CD4-positive, alpha-beta T cell treated with Interleukin-10 for 1 hour (primary cell): ENCODE measurements at places on chromosomes 3 and 15.
A peak's percentile ranks its signal among the peaks of the same experiment; 100 is the strongest.

- DNase-seq: no peak
Measured at GRCh38 chr3:153617463-153617862, 455.4 kb downstream of the RAP2B start.

GRCh38 chr3:171874251-171874681 lies 31.1 kb downstream of the TMEM212 start:
- DNase-seq: no peak

GRCh38 chr3:14725013-14725412 lies 50.1 kb downstream of the C3orf20 start:
- no peak for DNase-seq

DNA sequence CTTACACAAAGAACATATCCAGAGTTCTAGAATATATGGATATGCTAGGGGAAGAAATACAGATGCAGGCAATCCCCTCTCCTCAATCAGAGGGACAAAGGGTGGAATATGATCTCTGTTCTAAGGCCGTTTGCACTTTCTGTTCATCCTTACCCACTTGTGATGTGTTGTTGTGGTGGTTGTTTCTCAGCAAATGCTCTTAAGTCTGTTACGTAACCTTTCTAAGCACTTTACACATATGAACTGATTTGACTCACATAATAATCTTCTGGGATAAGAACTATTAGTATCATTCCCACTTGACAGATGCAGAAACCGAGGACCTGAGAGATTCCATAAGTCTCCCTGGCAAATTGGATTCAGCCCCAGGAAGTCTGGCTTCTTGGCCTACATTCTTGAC lies 40.5 kb downstream of the NGRN start:
- no peak for DNase-seq

DNA sequence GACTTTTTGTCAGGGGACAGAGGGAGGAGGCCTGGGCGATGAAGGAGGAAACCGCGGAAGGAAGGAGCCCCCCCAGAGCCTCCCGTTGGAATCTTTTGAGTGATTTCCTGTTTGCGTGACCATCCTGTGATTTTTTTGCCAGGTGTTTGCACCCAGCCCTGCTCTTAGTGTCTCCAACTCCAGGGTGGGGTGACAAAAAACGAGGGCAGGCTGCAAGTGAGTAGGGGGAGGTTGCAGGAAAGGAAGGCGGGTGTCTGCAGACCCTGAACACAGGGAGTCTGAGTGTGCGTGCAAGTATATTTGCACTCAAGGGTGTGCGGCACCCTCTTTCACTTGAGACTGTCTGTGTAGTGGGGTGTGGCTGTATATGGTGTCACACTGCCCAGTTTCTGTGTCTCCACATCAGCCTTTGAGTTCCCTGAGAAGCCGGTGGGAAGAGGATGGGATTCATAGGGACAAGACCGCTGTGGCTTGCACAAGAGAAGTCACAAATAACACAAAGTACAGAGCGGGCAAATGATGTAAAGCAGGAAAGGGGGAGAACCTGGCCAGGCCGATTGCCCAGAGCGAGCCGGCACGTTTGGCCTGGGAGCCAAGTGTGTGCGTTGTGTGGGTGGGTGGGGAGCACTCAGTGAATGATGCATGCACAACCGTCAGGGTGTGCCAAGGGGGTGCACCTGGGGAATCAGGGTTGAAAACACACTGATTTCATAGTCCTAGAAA lies 6.6 kb downstream of the ISLR2 start:
- DNase-seq: no peak

GRCh38 chr15:85318048-85318731 lies 62.2 kb upstream of the AKAP13 start:
- DNase-seq: no peak

DNA sequence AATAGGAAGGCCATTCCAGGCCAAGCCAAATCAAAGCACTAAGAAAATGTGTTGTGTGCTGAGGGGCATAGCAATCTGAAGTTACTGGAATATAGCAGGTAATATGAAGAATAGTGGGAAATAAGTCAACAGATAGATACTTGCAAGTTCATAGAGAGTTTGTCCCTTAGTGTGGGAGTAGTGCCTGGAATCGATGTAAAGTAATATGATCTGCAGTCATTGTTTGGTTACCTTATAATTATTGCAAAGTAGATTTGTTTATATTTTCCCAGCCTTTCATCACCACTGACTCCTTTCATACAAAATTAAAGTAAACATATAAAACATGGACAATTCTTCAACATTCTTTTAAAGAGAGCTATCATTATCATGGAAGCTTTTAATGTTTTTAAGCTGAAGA lies 420.9 kb upstream of the NECTIN3 start:
- DNase-seq: no peak

GRCh38 chr3:37144806-37145205 lies 29.6 kb downstream of the LRRFIP2 start:
- DNase-seq: peak; percentile 26

GRCh38 chr3:59798372-59799086 lies 748.7 kb upstream of the CFAP20DC start:
- no peak for DNase-seq

DNA sequence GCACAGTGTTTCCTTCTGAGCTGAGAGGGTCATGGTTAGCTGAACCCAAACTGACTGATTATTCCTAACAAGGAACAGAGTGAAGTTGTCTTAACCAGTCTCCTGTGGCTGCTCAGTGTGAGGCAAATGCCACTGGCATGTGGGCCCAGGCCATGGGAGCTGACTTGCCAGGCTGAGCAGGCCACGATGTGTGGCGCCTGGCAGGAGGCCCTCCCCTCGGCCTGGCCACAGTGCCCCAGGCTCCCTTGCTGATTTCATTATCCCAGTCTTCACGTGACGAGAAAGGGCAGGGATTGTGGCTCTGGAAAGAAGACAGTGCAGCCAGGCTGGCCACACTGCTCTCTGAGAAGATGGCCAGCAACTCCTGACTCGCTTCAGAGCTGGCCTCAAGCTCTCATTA lies 58.8 kb downstream of the SLCO2A1 start:
- DNase-seq: no peak

DNA sequence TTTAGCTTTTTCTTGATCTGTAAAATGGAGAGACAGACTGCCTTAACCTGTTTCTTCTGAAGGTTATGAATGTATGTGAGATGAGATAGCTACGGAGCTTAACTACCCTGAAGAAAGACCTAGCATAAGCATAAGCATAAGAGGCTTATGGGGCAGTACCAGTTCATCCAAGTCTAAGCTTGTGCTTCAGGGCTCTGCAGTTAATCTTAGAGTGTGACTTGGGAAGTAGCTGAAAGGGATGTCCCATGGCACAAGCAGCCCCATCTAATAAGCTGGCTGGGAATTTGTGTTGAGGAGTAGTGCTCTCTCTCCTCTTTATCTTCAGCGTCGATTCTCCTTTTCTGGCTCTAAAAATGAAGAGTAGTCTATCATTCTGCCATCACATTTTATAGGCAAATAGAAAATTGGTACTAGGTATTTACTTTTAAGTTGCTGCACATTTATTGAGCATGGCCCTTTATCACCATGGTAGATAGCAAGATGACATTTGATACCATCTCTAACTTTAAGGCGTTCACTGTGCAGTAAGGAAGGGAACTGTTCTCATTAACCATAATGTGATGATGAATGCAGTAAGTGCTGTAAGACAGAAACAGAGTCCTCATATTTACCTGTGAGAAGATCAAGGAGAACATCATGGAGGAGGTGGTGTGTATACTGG lies 174.5 kb upstream of the LRRFIP2 start:
- DNase-seq: no peak

DNA sequence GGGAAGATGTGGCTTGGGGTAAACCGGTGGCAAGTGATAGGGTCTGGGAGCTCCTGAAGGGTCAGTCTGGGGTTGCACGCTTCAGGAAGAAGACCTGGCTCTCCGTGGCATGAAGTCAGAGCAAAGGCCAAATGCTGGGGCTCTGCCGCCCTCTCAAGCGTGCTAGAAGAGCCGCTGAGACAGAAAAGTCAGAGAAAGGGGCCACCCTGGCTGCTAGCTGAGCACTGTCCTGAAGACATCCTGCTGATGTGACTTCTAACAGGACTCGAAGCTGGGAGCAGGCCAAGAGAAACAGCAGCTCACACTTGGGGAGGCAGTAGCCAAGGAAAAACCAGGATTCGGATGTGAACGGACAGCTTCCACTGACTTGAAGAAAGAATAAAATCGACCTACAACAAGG lies 270.4 kb downstream of the OCA2 start:
- no peak for DNase-seq

DNA sequence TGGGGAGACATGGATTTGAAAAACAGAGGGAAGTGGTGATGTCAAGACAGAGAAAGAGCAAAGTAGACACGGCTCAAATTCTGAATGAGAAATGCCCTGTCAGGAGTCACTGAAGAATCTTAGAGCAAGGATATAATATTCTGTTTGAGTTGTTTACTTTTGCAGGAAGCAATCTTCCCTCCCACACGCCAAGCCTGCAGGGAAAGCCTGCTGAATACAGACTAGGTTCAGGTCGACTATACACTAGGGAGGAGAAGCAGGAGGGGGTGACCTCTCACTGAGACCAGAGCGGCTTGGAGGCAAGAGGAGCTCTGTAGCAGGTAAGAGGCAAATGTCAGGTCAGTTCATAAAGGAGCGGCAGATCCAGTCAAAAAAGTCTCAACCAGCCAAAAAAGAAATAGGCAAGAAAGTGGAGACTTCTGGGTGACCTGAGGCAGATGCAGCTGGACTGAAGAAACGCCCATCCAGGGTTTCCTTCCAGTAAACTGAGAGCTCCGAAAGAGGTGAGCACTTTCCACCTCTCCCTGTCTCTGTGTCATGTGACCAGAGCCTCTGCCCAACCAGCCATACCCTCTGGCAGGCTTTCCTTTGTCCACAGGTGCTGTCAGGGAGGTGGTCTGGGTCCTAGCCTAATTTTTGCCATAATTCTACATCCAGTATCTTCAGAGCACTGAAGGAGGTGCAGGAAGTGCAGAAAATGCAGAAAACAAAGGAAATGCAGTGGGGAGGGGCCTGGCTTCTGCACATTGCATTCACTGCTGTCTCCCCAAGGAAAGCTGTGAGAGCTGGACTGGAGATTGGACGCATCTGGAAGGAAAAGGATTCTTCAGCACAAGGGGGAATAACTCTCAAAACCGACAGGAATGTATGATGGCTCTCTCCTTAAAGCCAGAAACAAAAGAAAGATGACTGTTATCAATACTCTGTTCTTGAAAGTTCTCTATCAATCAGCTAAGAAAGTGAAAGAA lies 37.8 kb upstream of the CTXND1 start:
- DNase-seq: no peak

GRCh38 chr3:57234613-57235575 lies 7.4 kb downstream of the APPL1 start:
- DNase-seq: no peak

DNA sequence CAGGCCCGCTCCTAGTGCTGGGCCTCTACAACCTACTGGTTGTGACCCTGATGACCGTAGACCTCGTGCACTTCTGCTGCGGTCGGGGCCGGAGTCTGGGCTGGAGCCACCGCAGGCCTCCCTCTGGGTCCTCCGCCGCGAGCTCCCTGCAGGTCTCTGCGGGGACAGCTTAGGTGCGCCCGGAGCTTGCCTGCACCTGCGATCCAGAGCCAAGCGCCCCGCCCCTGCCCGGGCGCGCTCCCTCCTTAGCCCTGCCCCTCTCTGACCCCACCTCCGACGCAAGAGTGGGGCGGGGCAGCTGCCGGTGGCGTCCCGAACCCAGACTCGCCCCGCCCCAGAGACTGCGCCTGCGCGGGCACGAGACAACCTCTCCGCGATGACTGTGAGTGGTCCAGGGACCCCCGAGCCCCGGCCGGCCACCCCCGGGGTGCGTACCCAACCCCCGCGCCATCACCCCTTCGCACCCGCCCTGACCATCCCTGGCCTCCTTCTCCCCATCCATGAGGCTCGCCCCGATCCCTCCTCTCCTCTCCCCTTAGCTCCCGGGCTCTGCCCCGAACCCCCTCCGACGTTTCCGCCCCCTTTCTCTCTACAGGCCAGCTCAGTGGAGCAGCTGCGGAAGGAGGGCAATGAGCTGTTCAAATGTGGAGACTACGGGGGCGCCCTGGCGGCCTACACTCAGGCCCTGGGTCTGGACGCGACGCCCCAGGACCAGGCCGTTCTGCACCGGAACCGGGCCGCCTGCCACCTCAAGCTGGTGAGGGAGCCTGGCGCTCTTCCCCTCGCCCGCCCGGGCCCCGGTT lies at the start of gene UNC45A:
UNC45A (plus strand) TSS at position 337 of the 803 bp plus-strand sequence; CDS start at position 377, 40 bp downstream.
- peak; percentile 95 for DNase-seq

GRCh38 chr3:7385635-7386034 lies 524.7 kb downstream of the GRM7 start:
- no peak for DNase-seq

GRCh38 chr15:96540283-96540682 lies 209.8 kb downstream of the NR2F2 start:
- no peak for DNase-seq

DNA sequence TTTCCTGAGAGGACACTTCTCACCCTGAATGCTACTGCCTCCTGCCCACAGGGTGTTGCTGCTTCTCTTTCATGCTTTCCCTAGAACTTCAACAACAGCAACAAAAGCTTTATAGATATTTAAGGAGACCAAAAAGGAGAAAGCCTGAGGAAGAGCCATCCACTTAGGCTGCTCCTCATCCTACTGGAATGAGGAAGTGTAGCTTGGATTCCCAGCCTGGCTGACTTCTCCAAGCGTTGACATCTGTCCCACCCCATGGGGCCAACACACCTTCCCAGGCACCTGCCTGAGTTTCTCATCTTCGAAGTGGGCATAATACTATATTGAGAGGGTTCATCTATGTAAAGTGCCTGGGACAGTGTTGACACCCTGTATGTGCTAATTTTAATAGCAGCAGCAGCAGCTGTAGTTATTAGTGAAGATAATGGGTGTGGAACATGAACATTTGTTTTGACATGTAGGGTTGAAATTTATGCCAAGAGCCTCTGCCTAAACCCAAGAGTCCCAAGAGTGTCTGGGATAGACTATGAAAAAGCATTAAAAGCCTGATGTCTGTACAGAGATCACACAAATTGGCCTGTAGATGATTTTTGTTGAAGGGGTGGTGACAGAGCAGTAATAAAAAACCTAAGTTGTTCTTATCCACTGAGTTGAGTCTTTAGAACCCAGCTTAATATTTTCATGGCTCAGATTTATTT lies 96.5 kb upstream of the PIAS1 start:
- DNase-seq: no peak

DNA sequence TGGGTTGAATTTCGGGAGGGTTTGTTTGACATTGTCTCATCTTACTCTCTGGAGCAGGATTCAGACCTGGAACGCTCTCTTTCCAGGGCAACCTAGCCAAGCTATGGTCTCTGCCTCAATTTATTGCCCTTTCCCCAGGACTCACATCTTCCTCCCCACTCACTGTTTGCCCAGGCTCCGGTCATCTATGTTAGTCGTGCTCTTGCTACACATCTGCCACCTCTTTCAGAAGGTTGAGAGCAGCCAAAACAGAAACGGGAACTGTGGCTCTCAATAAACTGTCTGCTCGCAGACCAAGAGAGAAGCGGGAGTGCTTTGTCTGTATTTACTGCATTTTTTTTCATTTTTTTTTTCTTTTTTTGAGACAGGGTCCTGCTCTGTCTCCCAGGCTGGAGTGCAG lies 81.6 kb downstream of the ST6GAL1 start:
- DNase-seq: no peak
